ENCODE measurements at places on chromosomes 4 and X. TPM values are rescaled to one million over a fixed set of nuclear protein-coding genes. Genes with fewer than 3 reads are reported as not detected.

PDGFRA gene
- 201 TPM for total RNA-seq

NSG1 gene
- 0.42 TPM for total RNA-seq

QRFPR gene
- total RNA-seq, result not detected

PCDH19 gene
- 1.1 TPM for total RNA-seq

SORBS2 gene
- total RNA-seq, result 166 TPM

DNA sequence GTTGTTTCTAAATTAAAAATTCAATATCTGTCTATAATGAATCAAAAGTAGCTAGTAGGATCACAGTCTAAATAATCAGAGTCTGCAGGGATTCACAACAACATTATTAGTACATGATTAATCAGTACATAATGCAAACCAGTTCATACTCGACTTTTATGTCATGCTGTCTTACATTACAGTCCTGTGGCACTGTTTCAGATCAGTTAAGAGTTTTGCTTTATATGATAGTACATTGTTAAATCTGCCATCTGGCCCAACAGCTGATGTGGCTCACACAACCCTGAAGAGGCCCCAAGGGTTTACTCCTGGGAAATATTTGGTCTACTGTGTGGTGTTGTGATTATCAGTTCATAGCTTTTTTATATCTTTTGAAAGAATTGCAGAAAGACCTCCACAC is 247.1 kb upstream of the ETNPPL start:
- DNase-seq, result no peak

DNA sequence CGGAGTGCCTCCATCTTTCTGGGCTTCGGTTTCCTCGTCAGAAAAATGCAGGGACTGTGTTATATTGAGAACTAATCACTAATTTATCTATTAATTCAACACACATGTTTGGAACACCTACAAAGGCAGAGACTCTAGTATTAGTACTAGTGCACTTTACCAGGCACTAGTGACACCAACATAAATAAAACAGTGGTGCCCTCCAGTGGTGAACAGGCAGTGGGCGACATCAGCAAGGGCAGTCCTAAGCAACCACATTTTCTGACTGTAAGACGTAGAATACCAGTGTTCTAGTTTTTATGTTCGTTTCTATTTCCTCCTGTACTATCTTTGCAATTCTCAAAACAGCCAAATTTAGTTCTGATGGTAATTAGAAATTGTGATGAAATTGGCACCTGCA is 69.1 kb upstream of the UCP1 start:
- no peak for DNase-seq

DNA sequence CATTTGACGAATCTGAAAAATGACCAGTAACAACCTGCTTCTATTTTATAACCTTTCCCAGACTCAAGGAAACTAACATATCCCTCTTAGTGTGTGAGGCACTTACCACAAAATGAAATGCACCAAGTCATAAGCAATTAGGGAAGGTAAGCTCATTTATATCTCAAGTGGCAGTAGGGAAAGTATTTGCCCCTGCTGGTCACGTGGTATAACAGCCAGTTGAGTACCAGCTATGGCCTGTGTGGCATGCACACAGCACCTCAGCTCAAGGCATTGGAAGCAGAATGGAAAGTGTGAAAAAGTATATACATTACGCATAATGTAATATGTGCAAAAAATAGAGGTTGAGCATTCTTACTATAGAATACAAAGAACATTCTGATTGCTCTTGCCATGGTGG is 178.3 kb upstream of the GYPA start:
- no peak for DNase-seq

GRCh38 chr4:159175989-159176375 is 73.1 kb downstream of the RAPGEF2 start:
- DNase-seq, result no peak

- DNase-seq, result no peak
These were observed 80.2 kb downstream of the C4orf51 start for GRCh38 chr4:145760176-145760575.

GRCh38 chr4:47933840-47934239 is 19.5 kb upstream of the NFXL1 start:
- DNase-seq, result no peak

GRCh38 chrX:49167740-49168108 is 4.0 kb upstream of the PLP2 start:
- no peak for DNase-seq

- DNase-seq, result peak; percentile 68
These were observed 8.3 kb upstream of the SRPK3 start for GRCh38 chrX:153772316-153773217.
